ENCODE measurements at places on chromosomes 1 and 21.

DNA sequence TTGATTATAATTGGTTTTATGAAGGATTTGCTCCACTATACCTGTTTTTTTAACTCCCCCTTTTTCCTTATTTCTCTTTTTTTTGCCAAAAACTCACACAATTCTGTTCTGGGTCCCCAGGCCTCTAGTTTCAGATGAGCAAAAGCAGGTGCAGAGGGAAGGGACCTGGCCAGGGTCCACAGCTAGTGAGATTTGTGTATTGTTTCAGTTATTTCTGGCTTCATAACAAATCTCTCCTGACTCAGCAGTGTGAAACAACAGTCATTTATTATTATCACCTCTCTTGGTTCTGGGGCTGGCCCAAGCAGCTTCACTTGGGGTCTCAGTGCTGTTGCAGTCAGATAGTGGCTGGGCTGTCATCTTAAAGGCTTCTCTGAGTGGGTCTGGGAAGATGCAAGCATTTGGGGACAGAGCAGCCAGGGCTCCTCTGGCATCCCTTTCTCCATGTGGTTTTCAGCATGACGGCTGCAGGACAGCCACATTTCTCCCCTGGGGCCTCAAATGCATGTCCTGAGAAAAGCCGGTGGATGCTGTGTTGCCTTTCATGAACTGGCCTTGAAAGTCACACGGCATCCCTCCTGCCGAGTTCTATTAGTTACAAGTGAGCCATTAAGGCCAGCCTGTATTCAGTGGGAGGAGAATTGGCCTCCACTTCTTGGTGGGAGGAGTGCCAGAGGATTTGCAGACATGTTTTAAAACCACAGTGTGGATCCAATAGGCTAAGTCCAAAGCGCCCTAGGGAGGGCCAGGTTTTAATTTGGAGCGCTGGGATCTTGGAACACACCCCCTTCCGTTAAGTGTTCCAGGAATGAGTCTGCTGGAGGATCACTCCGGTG, 137.1 kb downstream of the CAMTA1 start:
- no peak for DNase-seq

DNA sequence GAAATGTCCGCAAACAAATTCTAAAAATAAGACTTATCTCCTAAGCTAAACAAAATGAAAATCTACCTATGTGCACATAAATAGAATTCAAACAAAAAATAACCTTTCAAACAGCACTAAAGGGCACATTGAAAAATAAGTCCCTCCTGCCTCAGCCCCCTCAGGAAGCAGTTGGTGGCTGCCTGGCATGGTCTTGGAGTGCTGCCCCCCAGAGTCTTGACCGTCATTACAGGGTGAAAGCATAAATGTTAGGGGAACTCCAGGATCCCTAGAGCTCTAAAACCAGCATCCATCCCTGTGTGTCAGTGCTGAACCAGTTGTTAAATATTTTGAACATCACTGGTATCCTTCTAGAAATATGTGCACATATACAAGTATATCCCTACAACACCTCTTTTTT, 6.5 kb upstream of the NPL start:
- no peak for DNase-seq

GRCh38 chr1:229694053-229694693, 68.1 kb downstream of the URB2 start:
- DNase-seq = no peak

- no peak for DNase-seq
These were observed 52.7 kb downstream of the ECE1 start for GRCh38 chr1:21237446-21238088.

GRCh38 chr21:46361176-46361575, 37.2 kb downstream of the PCNT start:
- no peak for DNase-seq

DNA sequence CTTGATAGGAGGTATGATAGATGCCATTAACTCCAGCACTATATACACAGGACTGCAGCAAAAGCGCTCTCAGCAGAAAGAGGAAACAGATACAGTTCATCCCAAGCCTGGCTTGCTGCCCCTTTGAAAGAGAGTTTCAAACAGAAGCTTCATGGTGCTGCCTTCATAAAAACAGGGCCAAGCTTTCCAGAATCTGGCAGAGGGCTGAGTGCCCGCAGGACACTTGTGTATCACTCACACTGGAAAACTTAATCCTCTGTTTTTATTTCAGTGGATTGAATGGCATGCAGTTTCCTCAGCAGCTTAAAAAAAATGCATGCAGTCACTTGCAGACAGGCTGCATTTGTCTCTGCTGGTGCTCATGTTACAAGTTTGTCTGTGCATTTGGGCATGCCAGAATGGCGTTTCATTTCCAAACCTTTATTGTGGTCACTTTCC, 40.4 kb downstream of the KCNJ15 start:
- DNase-seq = no peak

- DNase-seq = no peak
These were observed 13.7 kb downstream of the PARS2 start for GRCh38 chr1:54750596-54750995.

DNA sequence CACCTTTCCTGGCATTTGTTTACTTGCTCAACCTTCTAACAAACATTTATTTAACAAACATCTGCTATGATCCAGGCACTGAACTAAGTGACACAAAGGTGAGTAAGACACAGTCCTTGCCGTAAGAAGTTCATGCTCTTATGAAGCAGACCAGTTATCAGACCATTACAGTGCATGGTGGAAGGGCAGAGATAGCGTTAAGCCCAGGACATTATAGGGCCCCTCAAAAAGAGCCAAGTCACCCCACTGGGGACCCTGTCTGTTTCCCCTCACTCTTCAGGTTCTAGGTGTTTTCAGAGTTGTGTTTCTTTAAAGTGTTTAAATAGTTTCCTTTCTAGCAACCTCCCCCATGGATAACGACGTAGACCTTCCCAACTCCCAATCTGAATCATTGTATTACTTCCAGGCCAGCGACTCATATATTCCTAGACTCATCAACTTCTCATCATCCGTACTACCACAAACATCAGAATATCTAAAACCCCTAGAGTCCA, 39.3 kb downstream of the TCP10L start:
- no peak for DNase-seq

DNA sequence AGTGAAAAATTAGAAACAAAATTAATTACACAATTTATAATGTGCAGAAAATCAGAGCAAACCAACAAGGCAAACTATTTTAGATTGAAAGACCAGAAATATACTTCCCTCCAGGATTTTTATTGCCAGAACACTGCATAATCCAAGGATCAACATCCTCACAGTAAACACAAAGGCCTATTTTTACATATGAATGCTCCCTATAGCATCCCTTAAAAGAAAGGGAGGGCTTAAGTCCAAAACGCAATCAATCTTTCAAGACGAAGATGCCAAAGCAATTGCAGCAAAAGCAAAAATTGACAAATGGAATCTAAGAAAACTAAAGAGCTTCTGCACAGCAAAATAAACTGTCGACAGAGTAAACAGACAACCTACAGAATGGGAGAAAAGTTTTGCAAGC, 18.6 kb upstream of the CHIA start:
- DNase-seq = no peak

- DNase-seq = no peak
These were observed at the start of gene KRTAP21-3 for GRCh38 chr21:30718239-30718909. KRTAP21-3 (minus strand) TSS chr21:30718777; CDS start chr21:30718759, 18 bp downstream.

- no peak for DNase-seq
These were observed 66.6 kb downstream of the CD34 start for GRCh38 chr1:207844371-207844770.

DNA sequence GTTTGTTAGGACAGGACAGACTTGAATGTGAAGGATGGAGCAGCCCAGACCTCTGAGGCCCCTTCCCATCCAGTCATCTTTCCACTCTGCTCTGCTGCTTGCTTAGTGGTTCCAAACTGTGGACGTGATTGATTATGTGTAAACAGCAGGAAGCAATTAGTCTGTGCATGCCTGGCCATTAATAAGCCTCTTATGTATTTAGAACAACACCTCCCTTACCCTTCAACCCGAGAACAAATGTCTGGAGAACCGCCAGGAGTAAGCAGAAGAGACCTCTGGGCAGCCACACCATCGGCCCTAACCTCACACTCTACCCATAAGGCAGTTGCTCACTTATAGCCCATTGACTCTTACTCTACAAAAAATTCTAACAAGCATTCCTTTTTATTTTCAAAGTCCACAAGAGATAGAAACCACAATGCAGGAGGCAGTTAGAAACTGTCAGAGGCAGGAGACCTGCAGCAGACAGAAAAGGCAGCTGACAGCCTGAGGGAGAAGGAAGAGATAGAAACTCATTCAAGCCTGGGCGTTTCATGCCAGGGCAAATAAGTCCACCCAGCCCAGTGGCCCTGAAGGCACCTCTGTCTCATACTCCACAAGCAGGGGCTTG, 5.8 kb upstream of the EPHA8 start:
- no peak for DNase-seq

DNA sequence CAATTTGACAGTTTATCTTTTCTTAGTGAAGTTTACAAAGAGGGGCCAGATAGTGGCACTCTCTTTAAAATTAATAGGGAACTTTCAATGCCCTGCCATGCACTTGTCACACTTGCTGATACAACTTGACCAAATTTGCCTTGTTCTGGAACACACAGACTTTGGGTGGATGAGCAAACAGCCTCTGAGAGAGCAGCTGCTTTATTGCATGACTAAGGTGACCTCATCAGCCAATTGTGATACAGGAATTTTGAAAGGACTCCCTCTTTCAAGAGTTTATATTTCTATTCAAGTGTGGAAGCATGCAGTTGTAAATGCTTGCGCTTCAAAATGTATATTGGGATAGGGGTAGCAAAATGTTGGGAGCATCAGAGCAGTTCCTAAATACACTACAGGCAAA, 2.1 kb upstream of the RGS1 start:
- DNase-seq = no peak

DNA sequence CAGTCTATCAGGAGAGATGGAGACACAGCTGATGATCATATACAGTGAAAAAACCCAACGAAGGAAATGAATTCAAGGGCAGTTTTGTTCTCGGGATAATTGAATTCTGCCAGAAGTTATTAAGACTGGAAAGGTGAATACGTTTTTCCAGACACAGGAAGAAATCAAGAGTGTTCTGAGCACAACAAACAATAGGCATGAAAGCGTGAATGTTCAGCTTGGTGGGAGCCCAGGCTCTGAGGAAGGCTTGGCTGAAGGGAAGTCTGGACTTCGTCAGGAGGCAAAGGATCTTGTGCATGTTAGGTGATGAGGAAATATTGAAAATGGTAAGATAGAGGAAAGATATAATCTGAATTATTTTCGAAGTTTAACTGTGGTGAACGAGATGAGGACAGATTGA, 50.4 kb downstream of the CYYR1 start:
- DNase-seq = no peak

All from activated CD4-positive, CD25-positive, alpha-beta regulatory T cell (primary cell).